ENCODE measurements at places on chromosomes 11 and 22. TPM values are rescaled to one million over a fixed set of nuclear protein-coding genes. Genes with fewer than 3 reads are reported as not detected.

Gene WNT7B
- not detected for total RNA-seq

Gene KCNJ4
- not detected for total RNA-seq

Gene ANGPTL5
- not detected for total RNA-seq

Gene OR52H1
- not detected for total RNA-seq

Gene MUC6
- not detected for total RNA-seq

DNA sequence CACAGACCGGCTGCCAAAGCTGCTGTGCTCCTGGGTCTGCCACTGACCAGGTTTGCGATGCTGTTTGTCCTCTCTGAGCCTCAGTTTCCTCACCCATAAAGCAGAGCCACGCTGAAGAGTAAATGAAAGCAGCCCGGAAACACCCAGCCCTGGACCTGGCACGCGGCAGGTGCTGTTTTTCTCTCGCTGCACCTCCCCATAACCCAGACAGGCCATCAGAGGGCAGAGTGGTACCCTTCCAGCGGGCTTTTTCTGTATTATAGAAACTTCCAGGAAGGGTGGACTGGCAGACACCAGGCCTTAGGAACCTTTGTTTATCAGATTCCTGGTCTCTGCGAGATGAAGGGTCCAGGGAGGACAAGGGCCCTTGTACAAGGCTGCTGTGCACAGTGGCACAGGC lies 17.9 kb upstream of the FGF19 start:
- peaks cover 51% of the 10 kb centered on the region for H3K27me3 ChIP-seq
- no peak for DNase-seq
- no peak overlapping the region for H3K4me3 ChIP-seq
- no peaks in the 10 kb centered on the region for H3K4me1 ChIP-seq

- H3K4me1 ChIP-seq, result peaks cover 33% of the 10 kb centered on the region
- H3K27me3 ChIP-seq, result peaks cover 4% of the 10 kb centered on the region
- peak overlapping the region; percentile 91 for H3K27ac ChIP-seq
- no peak for DNase-seq
- H3K36me3 ChIP-seq, result peaks cover 3% of the 10 kb centered on the region
These were observed 28.4 kb downstream of the WEE1 start for GRCh38 chr11:9601876-9602199.

- no peaks in the 10 kb centered on the region for H3K36me3 ChIP-seq
- H3K4me1 ChIP-seq, result peaks cover 9% of the 10 kb centered on the region
These were observed 4.5 kb downstream of the LMNTD2 start for GRCh38 chr11:555780-556661.

GRCh38 chr22:50531546-50531961 lies 1.7 kb upstream of the TYMP start:
- H3K27me3 ChIP-seq, result no peaks in the 10 kb centered on the region
- peak overlapping the region; percentile 100 for H3K27ac ChIP-seq
- H3K4me3 ChIP-seq, result peak overlapping the region; percentile 96
- peak; percentile 79 for DNase-seq
- peaks cover 59% of the 10 kb centered on the region for H3K4me1 ChIP-seq

DNA sequence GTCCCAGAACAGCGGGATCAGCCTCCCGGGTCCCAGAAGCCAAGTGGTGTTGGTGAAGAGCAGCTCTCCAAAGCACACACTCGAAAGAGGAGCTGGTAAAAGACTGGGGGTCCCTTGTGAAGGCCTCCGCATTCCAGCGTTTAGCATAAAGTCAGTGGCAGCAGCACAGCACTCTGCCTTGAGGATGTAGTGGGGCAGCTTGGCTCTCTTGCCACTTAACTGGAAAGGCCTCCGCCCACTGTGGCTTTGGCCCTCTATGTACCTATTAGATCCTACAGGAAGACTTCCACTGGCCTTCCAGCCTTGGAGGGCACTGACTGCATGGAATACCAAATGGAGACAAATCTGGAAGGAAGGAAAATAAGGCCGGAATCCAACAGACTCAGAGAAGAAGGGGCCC lies 1455.3 kb downstream of the BRD1 start:
- H3K27me3 ChIP-seq, result peaks cover 7% of the 10 kb centered on the region
- H3K36me3 ChIP-seq, result no peaks in the 10 kb centered on the region
- DNase-seq, result no peak

- H3K4me1 ChIP-seq, result no peaks in the 10 kb centered on the region
- DNase-seq, result no peak
- H3K27ac ChIP-seq, result no peak overlapping the region
- no peaks in the 10 kb centered on the region for H3K36me3 ChIP-seq
- H3K4me3 ChIP-seq, result no peak overlapping the region
These were observed 38.0 kb downstream of the JHY start for GRCh38 chr11:122920579-122920978.

GRCh38 chr22:18136563-18137320 lies 13.2 kb upstream of the USP18 start:
- H3K27me3 ChIP-seq, result no peaks in the 10 kb centered on the region
- no peaks in the 10 kb centered on the region for H3K4me1 ChIP-seq
- H3K36me3 ChIP-seq, result peaks cover 18% of the 10 kb centered on the region
- no peak for DNase-seq
- H3K4me3 ChIP-seq, result no peak overlapping the region
- no peak overlapping the region for H3K27ac ChIP-seq

DNA sequence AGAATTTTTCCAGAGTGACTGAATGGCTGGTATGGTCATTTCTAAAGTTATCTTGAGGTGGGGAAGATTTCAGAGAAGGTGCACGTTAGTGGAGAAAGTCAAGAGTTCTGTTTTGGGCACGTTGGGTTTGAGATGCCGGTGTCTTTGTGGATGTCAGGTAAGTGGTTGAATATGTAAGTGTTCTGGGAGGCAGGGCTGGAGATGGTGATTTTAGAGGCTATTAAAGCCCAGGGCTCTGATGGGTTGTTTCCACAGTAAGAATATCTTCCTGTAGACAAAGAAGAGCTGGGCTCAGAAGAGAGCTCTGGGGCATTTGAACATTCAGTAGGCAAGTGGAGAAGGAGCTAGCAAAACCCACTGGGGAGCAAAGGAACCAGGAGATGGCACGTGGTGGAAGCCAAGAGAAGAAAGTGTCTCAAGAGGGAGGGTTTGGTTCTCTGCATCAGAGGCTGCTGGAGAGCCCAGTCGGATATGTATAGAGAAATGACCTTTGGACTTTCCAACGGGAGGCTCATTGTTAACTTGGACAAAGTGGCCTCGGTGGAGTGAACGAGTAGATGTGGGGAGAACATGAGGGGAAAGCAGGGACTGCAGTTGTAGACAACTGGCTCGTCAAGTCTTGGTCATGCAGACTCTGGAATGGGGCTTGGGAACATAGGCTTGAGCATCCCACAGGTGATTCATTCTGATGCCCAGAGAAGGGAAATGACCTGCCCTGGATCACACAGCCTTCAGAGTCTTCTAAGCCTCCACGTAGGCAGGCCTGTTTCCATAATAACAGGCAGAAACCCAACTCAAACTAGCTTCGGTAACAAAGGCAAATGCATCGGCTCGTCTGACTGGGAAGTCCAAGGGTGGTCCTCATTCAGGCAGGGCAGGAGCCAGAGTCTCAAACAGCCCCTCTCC lies 98.4 kb upstream of the PARVA start:
- no peaks in the 10 kb centered on the region for H3K36me3 ChIP-seq
- no peak overlapping the region for H3K27ac ChIP-seq
- no peaks in the 10 kb centered on the region for H3K4me1 ChIP-seq
- DNase-seq, result no peak
- peaks cover 2% of the 10 kb centered on the region for H3K27me3 ChIP-seq
- no peak overlapping the region for H3K4me3 ChIP-seq

DNA sequence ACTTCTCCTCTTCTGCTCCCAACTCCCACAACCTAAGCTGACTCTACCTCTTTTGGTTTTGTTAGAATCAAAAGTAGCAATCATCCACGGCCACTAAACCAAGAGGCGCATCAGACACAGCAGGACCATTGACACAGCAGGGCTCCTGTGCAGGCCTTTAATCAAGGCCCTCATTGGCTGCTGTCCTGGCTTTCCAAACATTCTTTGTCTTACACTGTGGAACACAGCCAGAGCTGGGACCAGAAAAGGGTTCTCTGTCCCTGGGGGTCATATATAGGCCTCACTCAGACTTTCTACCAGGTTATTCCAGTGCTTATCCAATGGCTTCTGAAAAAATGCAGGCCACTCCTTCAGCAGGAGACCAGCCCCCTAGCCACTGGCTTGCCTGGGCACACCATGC lies 212.7 kb upstream of the NTM start:
- H3K36me3 ChIP-seq, result no peaks in the 10 kb centered on the region
- no peaks in the 10 kb centered on the region for H3K4me1 ChIP-seq
- H3K27ac ChIP-seq, result no peak overlapping the region
- H3K4me3 ChIP-seq, result no peak overlapping the region
- H3K27me3 ChIP-seq, result no peaks in the 10 kb centered on the region

GRCh38 chr11:68470304-68470811 lies 9.8 kb downstream of the PPP6R3 start:
- no peak for DNase-seq
- peaks cover 80% of the 10 kb centered on the region for H3K4me1 ChIP-seq
- H3K27me3 ChIP-seq, result no peaks in the 10 kb centered on the region

DNA sequence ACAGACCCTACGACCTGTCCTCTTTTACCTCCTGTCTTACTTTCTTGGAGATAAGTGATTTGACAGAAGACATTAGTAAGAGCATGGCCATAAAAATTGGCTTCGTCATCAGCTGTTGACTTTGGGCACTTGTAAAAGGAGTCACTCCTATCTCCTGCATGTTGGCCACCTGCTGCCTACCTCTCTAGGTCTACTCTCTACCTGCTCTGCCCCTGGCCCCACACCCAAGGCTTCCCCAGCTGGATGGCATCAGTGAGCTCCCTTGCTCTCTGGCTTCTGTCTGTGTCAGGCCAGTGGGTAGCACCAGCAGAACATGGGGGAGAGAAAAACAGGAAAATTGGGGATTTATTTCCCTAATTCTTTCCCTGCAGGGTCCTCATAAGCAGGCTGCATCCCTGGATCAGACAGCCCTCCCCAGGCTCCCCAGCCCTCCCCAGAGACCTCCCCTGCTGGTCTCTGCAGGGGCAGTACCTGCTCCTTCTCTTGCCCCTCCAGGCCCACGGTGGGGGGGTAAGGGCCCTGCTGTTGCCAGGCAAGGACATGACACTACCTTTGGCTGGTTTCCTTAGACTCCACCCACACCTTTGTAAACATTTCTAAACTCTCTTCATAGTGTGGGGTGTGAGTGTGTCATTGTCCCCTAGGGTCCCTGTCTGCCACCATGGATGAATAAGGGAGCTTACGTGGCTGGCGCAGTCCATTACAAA lies 157.0 kb upstream of the NECTIN1 start:
- no peak overlapping the region for H3K4me3 ChIP-seq
- H3K4me1 ChIP-seq, result no peaks in the 10 kb centered on the region
- H3K36me3 ChIP-seq, result no peaks in the 10 kb centered on the region
- DNase-seq, result no peak

Measured in activated CD4-positive, alpha-beta T cell treated with anti-CD3 and anti-CD28 coated beads, Interleukin-2, amount 10 ng/mL, durations not matched to agents 7 days and 5 days (primary cell).